ENCODE measurements at places on chromosomes 7 and 10.

- DNase-seq, result no peak
Observed at GRCh38 chr10:80288849-80289248, 609 bp downstream of the MAT1A start.

DNA sequence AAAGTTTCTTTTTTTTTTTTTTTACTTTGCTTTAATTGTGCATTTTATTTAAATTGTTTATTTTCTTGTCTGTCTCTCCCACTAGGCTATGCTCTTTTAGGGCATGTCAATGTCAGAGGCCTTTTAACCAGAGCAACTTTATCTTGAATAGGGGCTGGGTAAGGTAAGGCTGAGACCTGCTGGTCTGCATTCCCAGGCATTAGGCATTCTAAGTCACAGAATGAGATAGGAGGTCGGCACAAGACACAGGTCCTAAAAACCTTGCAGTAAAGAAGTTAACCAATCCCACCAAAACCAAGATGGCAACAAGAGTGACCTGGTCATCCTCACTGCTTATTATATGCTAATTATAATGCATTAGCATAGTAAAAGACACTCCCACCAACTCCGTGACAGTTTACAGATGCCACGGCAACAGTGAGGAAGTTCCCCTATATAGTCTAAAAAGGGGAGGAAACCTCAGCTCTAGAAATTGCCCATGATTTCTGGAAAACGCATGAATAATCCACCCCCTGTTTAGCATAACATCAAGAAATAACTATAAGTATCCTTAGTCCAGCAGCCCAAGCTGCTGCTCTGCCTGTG, 47.0 kb upstream of the FRMD4A start:
- DNase-seq, result no peak

DNA sequence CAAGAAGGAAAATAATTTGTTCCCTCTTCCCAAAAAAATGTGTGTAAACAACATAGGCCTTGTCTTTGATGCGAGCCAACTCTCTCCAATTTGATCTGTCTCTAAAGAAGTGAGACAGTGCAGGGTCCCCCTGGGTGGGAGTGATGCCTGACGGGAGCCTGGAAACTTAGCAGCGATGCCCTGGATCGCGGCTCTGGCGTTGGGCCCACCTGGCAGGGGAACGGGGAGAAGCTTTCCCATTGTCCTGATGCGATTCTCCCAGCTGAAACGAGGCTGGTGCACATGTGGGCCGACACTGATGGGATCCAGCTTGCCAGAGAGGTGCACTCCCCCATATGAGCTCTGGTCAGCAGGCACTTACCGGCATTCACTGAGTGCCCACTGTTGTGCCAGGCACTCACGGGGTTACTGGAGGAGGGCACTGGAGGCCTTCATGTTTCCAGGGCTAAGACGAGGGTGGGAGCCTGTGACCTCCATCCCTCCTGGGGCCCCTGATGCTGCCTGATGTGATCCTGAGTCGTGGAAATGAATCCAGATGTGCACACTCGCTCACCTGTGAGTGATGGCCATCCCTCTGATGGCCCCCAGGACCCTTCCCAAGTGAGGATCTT, 132.8 kb downstream of the PTPN20 start:
- no peak for DNase-seq

- no peak for DNase-seq
Observed at GRCh38 chr7:80860554-80860953, 58.3 kb downstream of the SEMA3C start.

DNA sequence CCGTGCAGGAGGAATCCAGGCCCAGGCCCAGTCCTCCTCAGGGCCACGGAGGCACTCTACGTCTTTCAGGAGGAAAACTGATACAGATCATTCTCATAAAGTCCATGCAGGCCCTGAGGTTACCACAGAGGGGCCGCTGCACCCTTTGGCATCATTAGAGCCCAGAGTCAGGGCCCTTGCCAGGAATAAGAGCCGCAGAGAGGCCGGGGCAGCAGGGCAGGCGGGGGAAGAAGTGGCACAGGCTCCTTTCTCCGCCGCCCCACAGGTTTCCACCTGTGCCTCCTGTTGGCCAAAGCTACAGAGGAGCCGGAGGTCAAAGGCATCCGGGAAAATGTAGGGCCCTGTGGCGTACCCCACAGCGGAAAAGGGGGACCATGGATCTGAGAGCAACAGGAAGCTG, 366.6 kb upstream of the SHH start:
- DNase-seq, result no peak

DNA sequence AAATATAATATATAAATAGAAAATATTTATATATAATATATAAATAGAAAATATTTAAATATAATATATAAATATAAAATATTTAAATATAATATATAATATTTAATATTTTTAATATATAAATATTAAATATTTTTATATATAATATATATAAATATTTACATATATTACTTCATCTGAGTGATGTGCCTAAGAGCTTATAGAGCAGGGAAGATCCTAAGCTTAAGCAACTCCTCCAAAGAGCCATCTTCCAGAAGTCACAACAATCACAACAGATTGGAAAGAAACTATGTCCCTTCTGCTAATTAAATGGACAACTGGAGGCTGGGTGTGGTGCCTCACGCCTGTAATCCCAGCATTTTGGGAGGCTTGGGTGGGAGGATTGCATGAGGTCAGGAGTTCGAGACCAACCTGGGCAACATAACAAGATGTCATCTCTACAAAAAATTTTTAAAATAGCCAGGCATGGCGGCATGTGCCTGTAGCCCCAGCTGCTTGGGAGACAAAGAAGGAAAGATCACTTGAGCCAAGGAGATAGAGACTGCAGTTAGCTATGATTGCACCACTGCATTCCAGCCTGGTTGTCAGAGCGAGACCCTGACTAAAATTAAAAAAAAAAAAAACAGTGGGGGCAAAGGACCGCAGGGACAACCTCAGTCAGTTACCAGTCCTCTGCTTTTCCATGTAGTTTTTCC, 198.7 kb downstream of the SKIDA1 start:
- DNase-seq, result no peak

GRCh38 chr7:92333866-92334265, 88.1 kb downstream of the ANKIB1 start:
- no peak for DNase-seq
